Esophagus muscularis mucosa (tissue), 4 donors: ENCODE measurements at places on chromosomes 7 and 10. TPM values are rescaled to one million over a fixed set of nuclear protein-coding genes. Genes with fewer than 3 reads are reported as not detected.
A peak's percentile ranks its signal among the peaks of the same experiment; 100 is the strongest.

GRCh38 chr10:72123616-72124015, 35.3 kb upstream of the SPOCK2 start:
- no peak overlapping the region for H3K27ac ChIP-seq
- H3K27me3 ChIP-seq, result no peaks in the 10 kb centered on the region
- no peak overlapping the region for H3K4me3 ChIP-seq
- no peaks in the 10 kb centered on the region for H3K4me1 ChIP-seq

GRCh38 chr7:44265728-44266127, 59.7 kb downstream of the CAMK2B start:
- peaks cover under 1% of the 10 kb centered on the region for H3K4me1 ChIP-seq
- H3K4me3 ChIP-seq, result no peak overlapping the region

GRCh38 chr7:66556549-66557213, 72.0 kb upstream of the KCTD7 start:
- H3K27me3 ChIP-seq, result no peaks in the 10 kb centered on the region
- H3K4me1 ChIP-seq, result peaks cover 24% of the 10 kb centered on the region
- no peak overlapping the region for H3K4me3 ChIP-seq

DNA sequence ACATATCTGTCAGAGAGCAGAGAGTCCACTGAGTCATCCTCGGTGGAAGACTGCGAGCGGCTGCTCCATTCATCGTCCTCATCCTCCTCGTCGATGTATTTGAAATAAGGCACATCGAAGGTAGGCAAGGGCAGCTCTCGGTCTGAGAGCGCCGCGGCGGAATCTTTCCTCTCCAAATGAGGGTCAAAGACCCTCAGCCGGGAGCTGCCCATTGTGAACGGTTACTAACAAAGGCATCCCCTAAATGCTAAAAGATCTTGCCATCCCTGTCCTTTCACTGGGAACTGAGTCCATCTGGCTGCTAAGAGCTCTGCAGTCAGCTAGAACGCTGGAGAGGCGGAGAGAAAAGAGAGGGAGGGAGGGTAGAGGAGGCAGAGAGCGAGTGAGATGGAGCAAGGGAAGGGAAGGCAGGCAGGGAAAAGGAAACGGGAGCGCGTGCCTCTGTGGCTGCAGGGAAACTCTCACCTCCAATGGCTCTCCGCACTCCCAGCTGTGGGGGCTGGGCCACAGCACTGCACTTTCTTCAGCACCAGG, 163.4 kb downstream of the RAPGEF5 start:
- H3K4me3 ChIP-seq, result peak overlapping the region; percentile 38
- H3K36me3 ChIP-seq, result peaks cover 26% of the 10 kb centered on the region
- DNase-seq, result no peak
- H3K27ac ChIP-seq, result no peak overlapping the region

DNA sequence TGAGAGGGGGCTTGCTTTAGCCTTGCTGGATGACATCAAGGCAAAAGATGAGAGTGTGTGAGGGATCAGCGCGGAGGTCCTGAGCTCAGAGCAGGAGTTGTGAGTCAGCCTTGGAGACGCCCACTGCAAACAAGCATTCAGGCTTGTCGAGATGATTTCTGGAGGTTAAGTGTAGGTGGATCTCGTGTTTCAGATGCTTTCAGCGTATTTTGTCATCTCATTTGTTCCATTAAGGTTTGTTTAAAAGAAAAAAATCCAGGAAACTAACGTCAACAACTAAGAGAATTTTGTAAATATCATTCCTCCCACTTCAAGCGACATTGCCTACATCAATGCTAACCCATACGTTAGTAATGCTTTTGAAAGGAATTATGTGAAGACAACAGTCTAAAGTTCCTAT, 715.4 kb upstream of the NRP1 start:
- H3K27ac ChIP-seq, result no peak overlapping the region
- no peaks in the 10 kb centered on the region for H3K36me3 ChIP-seq
- no peak overlapping the region for H3K4me3 ChIP-seq
- no peak for DNase-seq
- no peaks in the 10 kb centered on the region for H3K27me3 ChIP-seq

DNA sequence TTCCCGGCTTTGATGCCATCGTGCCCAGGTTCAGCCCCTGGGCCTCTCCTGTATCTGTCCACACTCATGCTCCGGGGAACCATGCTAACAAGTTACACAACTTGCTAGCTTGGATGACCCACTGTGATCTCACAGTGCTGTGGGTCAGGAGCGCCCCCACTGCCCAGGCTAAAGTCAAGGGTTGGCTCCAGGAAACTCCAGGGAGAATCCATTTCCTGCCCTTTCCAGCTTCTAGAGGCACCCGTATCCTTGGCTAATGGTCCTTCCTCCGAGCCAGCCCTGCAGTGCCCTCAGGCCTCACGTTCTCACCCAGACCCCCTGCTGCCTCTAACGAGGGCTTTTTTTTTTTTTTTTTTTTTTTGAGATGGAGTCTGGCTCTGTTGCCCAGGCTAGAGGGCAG, 19.5 kb downstream of the AMZ1 start:
- no peak overlapping the region for H3K27ac ChIP-seq
- no peaks in the 10 kb centered on the region for H3K36me3 ChIP-seq
- H3K4me3 ChIP-seq, result no peak overlapping the region
- no peaks in the 10 kb centered on the region for H3K27me3 ChIP-seq
- peaks cover 10% of the 10 kb centered on the region for H3K4me1 ChIP-seq

GRCh38 chr7:131506597-131506996, 49.8 kb downstream of the PODXL start:
- DNase-seq, result no peak
- peaks cover 42% of the 10 kb centered on the region for H3K4me1 ChIP-seq
- no peak overlapping the region for H3K27ac ChIP-seq
- H3K4me3 ChIP-seq, result no peak overlapping the region

DNA sequence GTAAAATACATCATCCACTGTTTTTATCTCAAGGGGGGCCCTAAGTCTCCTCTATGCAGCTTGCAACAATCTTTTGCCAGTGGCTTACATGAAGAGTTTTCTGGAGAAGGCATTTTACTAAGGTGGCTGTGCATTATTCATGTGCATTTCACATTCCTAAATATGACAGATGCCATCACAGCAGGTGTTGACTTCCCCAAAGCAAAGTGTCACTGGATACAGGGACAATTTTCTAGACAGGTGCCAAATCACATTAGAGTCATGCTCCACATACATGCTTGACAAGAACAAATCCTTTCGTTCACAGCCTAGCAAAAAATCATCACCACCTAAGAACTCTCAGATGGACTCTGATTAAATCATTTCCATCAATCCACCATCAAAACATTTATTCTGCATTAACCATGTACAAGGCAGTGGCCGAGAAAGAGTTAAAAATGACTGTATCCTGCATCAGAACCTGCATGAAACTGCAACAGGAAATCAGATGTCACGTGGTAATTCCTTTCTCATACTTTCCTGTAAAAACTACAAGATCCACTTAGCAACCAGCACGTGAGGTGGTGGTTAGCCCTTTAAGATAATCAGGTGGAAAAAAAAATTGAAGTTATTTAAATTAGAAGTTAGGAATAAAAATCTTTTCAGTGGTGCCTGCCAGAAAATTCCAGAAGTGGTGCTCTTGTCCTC, 88.2 kb upstream of the AFAP1L2 start:
- no peak overlapping the region for H3K4me3 ChIP-seq
- no peaks in the 10 kb centered on the region for H3K27me3 ChIP-seq
- no peak for DNase-seq
- H3K27ac ChIP-seq, result peak overlapping the region; percentile 53

GRCh38 chr10:86155054-86155921, 211.3 kb downstream of the GRID1 start:
- no peaks in the 10 kb centered on the region for H3K36me3 ChIP-seq
- H3K27me3 ChIP-seq, result no peaks in the 10 kb centered on the region
- H3K27ac ChIP-seq, result no peak overlapping the region
- H3K4me3 ChIP-seq, result no peak overlapping the region
- no peak for DNase-seq

DNA sequence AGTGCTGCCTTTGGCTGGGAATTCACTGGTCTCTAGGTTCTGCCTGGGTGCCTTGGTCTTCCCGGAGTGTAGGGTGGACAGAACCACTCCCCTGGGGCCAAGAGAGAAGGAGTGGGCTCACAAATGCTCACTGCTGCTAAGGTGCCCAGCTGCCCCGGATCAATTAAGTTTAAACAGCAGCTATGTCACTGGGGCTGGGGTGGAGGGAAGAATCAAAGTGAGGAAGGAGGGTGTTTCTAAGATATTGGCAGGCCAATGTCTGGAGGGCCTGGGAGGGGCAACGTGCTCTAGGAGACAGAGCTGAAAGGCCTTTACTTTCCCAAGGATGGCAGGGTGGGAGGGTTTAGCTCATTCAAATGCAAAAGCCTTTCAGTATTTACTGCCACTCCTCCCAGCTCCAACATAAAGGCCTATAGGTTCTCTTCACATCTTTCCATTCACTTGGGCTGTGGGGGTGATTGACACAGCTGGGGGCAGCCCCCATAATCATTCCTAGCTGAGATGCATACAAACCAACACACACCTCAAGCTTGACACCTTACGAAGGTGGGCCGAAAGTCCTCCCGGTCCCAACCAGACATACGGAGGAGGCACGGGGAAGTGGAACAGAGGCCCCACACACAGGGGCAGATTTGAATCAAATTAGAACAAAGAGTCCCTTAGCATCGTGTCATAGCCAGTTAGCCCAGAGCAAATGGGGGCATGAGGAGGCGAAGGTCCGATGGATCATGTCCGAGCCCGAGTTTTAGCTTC, 108.0 kb upstream of the EFCAB10 start:
- no peaks in the 10 kb centered on the region for H3K36me3 ChIP-seq
- H3K4me3 ChIP-seq, result no peak overlapping the region
- no peak for DNase-seq
- H3K4me1 ChIP-seq, result peaks cover 27% of the 10 kb centered on the region

DNA sequence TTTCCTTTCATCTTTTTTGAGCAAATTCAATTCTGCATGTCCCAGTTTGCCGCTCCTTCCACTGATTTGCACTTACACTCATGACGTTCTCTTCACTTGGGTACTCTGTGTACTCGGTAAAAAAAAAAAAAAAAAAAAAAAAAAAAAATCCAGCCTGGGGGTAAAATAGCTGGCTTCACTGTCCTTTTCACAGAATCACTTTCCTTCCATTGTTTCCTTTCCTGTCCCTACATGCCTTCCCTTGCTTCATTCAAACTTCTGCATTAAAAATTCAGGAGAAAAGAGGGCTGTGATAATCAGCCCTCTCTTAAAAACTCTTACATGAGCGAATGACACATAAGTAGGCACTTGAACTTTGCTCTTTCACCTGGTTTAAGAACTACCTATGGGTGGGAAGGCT, 8.7 kb downstream of the ANKRD1 start:
- no peak overlapping the region for H3K27ac ChIP-seq
- DNase-seq, result no peak
- H3K27me3 ChIP-seq, result peaks cover 10% of the 10 kb centered on the region
- H3K4me1 ChIP-seq, result no peaks in the 10 kb centered on the region

ATOH7 gene
- total RNA-seq, result not detected

HABP2 gene
- not detected for total RNA-seq

DEPP1 gene
- 173 TPM for total RNA-seq

TAS2R5 gene
- 1.2 TPM for total RNA-seq

LEP gene
- total RNA-seq, result not detected
